Left colon (tissue), 2 donors: ENCODE measurements at places on chromosomes 4 and X.
A peak's percentile ranks its signal among the peaks of the same experiment; 100 is the strongest.

GRCh38 chrX:63428348-63428747 is 77.2 kb upstream of the SPIN4 start:
- no peak for DNase-seq

- no peak for DNase-seq
These were observed 49.2 kb downstream of the MFAP3L start for GRCh38 chr4:169976951-169977350.

DNA sequence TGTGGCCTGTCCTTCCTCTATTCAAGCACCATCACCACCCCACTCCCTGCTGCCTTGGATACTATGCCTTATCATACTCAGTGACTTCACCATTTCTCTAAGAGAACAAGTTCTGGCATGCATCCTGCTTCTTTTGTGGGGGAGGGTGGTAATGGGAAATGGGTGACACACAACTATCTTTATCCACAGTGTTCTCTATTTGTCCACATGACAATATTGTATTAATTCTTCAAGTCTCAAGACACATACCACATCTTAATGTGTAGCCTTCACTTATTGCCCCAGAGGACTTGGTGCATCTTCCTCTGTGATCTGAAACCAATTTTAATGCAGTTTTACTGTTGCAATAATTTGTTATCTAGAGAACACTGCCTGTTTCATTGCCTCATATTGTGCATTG is 29.3 kb upstream of the UGT2B7 start:
- DNase-seq = no peak

DNA sequence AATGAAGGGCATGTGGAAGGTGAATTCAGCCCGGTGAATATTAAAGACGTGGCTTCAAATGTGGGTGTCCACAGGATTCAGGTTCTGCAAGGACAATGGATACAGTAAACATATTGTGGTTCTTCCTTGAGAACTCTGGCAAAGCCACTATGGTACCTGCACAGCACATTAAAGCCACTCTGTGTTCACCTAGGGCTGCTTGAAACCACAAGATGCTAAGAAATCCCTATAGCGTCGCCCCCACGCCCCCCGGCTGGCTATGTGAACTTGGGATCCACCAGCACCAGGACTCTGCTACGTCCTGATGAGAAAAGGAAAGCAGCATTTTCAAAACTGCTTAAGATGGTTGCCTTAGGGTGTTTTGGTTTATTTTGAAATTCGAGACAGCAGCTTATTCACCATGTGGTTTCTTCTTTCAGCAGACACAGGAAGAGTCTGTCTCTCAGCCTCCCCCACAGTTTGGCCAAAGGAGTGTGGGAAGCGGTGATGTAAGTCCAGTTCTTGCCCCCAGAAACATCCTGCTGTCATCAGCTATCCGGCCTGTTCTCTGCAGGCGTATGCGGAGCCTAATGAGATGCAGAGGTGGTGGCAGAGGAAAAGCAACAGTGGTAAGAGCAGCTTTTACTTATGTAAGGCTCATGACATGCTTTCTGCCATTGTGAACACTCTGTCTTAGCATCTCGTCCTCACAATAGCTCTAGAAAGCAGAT is 111.5 kb downstream of the AFAP1 start:
- DNase-seq = peak; percentile 59

DNA sequence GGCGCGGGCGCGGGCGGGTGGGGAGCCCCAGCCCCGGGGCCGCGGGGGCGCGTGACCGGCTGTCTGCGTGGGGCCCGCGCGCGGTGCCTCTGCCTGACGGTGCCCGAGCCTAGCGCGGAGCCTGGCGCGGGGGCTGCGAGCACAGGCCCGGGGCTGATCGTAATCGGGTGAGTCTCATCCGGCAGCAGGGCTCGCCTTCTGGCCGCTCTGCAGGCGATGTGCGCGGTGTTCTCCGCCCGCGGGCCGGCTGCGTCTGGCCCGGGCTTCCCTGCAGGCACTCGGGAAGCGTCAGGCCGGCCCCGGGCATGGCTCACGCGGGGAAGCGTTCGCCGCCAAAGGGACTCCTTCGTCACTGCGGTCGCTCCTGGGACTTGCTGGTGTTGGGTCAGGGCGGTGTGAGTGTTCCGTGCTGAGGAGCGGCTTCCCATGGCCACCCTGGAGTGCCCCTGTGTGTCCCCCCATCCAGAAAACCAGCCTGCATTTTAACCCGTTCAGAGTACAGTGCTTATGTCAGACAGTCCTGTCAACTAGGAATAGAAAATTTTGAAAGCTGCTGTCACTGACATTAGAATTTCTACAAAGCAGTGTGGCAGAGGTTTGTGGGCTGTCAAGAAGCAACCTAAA is 40.6 kb downstream of the FAM149A start:
- peak; percentile 37 for DNase-seq

GRCh38 chr4:180788729-180789128 is 1454.5 kb upstream of the TENM3 start:
- DNase-seq = no peak

DNA sequence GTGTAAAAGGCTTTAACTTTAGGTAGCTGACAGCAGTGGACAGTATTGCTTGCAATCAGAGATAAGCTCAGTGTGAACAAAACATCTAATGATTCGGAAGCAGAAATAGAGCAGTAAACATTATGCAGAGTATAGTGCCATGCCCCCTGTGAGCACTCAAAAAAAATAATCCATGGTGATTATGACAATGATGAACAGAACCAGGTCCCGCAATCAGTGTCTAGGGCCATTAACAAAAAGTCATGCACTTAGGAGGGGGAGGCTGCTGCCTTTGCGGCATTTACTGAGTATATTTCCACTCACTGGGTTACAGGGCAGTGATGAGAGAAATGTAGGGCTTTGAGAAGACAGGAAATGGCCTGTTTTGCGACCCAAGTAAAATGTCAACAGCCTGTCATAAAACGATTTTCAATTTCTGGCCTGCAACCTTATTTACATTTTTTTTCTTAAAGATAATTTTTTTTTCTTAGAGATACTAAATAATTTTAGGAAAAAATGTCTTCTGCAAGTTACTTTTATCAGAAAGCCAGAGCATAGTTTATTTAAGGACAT is 27.3 kb upstream of the NEIL3 start:
- DNase-seq = no peak

DNA sequence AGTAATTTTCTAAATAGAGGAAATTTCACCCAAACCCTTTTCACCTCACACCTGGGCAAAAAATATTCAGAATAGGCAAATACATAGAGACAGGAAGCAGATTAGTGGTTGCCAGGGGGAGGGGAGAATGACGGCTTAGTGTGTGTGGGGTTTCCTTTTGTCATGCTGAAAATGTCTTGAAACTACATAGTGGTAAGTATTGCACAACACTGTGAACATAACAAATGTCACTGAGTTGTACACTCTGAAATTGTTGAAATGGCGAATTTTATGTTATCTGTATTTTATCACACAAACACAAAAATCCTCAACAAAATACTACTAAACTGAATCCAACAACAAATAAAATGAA is 60.7 kb upstream of the PLAC1 start:
- DNase-seq = no peak
